ENCODE measurements at places on chromosomes 1 and 21.

DNA sequence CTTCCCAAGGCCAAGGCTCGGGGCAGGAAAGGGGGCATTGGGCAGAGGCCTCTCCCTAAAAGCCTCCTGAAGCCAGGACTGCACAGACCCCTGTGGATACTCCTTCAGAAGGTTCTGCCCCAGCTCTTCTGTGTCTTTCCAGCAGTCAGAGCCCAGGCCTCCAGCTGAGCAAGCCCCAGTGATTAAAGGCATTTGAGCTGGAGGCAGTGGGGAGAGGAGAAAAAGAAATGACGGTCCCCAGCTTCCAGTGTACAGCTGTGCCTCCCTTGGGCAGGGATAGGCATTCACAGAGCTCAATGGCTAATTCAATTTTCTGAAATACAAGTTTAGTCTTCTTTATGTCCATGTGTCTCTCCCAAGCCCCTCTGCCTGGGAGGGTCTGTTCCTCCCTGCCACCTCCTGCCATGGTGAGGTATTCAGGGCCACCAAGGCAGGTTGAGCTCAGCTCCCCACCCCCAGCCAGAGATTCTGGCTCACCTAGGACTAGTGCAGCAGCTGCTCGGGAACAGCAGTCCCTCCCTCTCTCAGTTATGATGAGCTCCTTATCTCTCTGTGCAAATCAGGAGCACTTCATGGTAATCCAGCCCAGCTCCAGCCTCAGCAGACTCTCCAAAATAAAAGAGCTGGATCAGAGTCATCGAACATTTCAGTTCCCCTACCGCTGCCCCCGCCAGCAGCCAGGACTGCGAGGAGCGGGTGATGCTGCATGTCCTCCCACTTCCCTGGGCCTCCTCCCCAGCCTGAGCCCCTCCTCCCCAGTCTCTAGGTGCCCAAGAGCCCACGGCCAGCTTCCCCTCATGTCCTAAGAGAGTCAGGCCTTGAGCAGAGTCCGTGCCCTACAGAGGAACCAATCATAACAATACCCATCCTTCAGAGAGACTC is 208.4 kb upstream of the ZC3H12A start:
- DNase-seq, result no peak

DNA sequence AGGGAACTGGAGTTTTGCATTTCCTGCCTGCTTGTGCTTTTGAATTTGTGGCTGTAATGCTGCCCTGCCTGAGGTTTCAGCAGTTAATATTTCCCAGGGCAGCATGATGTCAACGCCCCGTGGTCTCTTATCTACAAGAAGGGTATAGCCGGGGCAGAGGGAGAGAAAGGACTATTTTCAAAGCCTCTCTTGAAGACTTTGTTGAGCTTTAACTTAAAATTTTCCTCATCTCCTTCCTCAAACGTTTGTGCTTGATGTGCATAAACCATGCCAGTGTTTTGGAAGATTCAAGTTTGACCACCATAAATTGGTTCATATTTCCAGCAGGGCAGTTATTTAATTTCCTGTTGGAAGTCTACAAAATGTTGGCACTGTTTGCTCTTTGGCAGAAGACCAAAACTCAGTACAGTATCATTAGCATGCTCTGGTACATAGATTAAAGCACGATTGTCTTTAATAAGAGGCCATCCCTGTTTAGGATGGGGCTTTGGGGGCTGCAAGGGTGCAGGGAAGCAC is 43.4 kb downstream of the ROR1 start:
- DNase-seq, result no peak

DNA sequence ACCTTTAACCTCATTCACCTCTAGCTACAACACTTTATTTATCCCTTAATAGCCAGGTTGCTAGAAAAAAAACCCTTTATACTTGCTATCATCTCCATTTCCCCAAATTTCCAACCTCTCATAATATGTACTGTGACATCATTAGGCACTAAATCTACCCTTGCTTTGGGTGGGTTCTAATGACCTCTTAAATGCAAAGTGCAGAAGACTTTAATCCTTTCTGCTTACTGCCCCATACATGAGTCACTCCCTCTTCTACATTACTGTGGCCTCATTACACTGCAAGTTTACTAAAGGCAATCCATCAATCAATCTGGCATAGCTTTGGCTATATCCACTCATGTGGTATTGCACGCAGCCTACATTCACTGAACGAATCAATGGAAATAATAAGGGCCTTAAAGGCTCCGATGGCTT is 353.3 kb downstream of the SMYD3 start:
- DNase-seq, result no peak

- DNase-seq, result no peak
Measured at GRCh38 chr1:52955129-52955970, 28.3 kb downstream of the SCP2 start.

DNA sequence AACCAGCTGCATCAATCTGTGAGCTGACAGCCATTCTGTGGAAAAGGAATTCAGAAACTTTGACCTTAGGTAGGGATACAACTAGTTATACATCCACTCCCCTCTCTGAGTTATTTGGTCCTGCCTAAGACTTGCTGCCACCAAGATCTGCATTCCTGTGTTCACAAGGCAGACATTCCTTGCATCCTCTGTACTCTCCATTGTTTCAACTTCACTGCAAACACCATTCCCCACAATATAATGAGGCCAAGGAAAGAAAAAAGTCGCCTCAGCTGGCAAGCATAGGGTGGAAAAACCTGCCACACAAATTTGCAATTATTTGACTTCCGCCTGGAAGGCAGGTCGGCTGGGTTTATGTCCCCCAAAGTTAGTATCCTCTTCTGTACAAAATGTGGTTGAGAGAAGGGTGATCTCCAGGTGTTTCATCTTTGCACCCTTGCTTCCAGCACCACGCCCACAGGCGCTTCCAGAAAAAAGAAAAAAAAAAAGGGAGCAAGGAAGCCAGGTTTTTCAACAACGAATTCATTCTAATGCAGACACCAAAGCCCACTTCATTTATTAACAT is 676 bp upstream of the CTTNBP2NL start:
- DNase-seq, result no peak

GRCh38 chr1:107378426-107378825 is 237.6 kb downstream of the NTNG1 start:
- no peak for DNase-seq

DNA sequence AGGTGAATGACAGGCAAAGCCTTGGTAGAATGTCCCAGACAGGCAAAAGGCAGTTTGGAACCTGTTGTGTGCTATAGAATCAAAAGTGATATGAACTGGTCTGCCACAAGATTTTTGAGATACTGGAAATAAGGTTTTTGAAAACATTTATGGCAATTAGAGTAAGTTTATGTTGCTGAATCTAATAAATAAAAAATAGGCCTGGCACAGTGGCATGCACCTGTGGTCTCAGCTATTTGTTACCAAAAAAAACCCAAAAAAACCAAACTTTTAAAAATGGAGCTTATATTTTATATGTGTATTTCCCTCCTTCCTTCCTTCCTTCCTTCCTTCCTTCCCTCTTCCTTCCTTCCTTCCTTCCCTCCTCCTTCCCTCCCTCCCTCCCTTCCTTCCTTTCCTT is 76.4 kb upstream of the ARTN start:
- no peak for DNase-seq

DNA sequence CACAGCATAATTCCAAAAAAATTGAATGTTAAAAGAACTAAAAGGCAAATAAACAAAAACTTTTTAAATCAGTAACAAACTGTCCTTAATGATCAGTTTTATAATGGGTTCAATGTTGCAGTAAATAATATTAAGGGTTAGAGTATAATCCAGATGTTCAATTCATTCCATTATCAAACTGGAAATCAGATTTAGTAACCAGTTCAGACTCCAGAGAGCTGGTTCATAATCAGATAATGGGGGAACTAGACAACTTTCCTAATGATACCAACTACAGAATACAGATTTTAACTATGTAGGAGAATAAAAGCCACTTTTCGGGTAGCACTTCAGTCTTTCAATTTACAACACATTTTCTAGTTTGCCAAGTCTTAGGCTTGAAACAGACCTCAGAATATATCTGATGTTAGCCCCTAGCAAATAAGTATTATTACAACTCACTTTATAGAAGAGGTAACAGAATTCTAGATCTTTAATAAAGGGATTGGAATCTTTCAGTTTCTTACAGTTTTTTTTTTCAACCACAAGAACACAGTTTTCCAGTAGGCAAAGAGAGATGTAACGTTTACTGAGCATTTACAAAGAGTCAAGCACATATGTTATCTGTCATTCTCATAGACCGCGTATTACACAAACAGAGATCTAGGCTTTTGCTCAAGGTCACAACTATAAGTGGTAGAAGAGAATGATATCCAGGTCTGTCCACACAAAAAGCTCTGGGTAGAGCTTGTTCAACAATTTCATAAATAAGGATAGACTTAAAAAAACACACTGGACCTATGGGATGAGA is 1.9 kb upstream of the DCAF6 start:
- DNase-seq, result no peak
